ENCODE measurements at places on chromosomes 3 and 15.

- no peak for DNase-seq
Measured at GRCh38 chr3:112339609-112340008, 6.7 kb downstream of the CD200 start.

GRCh38 chr3:155890671-155891190, 20.3 kb downstream of the GMPS start:
- no peak for DNase-seq

GRCh38 chr3:116246406-116246980, 198.8 kb downstream of the LSAMP start:
- DNase-seq: no peak

- no peak for DNase-seq
Measured at GRCh38 chr15:78956937-78957336, 12.1 kb upstream of the CTSH start.

- no peak for DNase-seq
Measured at GRCh38 chr3:58900386-58900785, 149.4 kb downstream of the CFAP20DC start.

GRCh38 chr15:92069308-92070250, 216.1 kb downstream of the SLCO3A1 start:
- DNase-seq: peak; percentile 78

Measured in cardiac septum (tissue), 1 donor.